ENCODE measurements at places on chromosomes 7 and 10.
A peak's percentile ranks its signal among the peaks of the same experiment; 100 is the strongest.

- DNase-seq = no peak
These were observed 74.9 kb downstream of the BEND7 start for GRCh38 chr10:13453896-13454295.

GRCh38 chr10:106648534-106649481 is 515.7 kb downstream of the SORCS1 start:
- DNase-seq = no peak

DNA sequence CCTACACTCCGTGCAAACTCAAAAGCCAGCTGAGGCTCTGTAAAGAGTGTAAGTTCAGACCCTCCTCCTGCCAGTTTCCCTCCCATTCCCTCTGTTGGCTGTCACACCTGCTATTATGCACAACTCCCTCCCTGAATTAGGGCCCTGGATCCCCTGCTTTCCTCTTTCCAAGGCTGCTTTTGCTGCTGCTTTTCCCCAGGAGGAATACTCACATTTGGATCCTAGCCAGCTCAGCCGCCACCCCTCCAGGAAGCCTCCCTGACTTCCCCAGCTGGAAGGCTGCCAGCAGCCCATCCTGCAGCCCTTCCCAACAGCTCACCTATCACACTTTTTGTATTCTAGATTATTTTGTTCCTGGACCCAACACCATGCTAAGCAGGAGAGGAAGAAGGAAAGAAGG is 40.9 kb upstream of the WDR11 start:
- DNase-seq = no peak

DNA sequence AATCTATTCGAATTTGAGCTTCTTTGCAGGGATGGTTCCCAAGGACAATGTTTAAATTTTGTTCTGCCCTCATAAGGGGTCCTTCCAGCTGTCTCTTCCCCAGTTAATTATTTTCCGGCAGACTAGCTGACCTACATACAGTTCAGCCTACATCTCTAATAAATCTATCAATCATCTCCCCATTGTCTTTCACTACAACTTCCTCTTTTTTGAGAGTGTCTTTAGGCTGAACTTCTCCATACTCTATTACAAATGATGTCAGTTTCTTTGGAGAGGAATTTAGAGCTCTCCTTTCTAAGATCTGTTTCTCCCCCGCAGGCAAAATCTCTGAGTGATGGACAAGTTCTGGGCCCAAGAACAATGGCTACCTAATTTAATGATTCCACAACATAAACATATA is 122.2 kb downstream of the PCLO start:
- DNase-seq = no peak

DNA sequence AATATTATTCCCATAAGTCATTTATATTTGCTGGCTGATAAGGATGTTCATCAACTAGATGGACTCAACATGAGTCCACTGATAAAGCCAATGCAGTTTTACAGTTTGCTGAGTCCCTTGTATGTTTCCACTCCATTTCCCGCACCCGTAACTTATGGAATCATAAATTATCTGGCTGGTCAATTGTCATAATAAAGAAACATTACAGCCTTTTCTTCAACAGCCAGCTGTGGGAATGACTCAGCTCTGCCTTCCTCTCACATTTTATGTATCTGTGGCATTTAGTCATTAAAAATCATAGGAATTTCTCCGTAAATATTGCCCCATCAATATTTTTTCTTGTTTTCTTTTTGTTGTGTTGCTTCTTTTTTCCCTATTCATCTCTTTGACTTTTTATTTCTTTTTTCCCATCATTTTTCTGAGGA is 22.3 kb upstream of the TMEM26 start:
- peak; percentile 51 for DNase-seq

DNA sequence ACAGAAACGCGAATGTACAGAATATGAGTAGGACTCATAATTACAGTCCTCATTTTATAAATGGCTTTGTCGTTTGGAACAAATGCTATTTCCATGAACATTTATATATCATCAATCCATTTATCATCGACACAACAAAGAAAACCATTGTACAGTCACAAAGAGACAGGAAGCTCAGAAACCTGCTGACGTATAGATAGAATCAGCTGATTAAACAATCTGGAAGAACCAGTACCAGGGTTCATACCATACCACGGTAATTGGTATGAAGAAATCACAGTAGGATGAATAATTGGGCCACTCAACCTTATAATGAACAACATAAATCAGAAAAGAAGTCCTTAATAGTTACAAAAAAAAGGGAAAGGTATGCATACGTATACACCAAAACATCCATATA is 295.0 kb downstream of the PARD3 start:
- DNase-seq = no peak

DNA sequence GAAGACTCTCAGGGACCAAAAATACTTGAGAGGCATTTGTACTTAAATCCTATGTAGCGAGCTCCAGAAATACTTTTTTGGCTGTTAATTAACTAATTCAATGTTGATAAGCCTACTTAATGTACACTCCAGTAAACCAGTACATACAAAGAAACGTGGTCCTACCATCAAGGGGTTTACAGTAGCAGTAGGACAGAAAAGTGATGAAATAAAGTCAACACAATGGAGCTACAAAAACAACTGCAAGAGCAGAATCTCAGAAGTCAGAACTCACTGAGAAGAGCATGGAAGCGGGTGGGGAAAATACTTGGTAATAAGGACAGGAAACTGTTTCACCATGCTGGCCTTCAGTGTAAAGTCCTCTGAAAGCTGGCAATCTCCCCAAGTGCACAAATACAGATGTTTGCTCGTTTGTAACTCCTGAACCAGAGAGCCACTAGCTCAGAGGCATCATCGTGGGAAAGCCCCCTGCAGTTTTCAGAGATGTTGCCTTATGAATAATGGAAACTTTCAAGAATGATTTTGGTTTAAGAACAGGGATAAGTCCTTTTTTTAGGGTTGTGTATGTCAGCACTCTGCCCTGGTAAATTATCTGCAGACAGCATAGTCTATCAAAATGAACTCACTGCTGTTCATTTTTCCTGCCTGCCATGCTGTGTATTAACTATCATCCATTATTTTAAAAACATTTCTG is 233.2 kb downstream of the SORCS1 start:
- no peak for DNase-seq

DNA sequence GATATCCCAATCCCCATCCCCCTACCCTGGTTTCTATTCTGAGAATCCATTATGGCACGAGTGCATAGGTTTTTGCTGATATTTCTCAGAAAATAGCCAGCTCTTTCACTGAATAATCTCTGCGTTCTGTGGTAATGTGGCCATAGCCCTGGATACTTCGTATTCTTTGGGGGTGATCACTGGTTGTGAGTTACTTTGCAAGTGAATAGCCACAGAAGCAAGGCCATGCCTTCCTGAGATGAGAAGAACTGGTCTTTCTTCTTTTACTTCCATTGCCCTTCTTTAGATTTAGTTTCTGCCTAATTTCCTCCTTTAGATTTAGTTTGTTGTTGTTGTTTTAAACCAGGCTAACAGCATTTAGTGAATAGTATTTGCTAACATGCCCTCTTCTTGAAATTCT is 323.4 kb downstream of the CDC14C start:
- no peak for DNase-seq

DNA sequence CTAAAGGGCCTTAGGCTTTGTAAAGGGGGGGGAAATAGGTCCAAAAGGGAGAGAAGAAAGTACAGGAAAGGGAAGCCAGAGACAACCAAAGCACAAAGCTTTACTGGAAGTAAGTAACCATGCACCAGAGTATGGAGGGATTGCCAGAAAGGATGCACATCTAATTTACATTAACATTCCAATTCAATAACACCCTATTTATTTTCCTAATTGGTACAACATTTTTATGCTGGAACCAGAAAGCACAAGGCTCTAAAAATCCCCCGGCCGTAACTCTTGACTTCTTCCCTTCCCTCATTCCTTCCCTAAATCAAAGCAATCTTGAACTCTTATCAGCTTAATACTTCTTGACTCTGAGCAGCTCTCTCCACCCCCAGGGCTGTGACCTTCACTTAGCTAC is 400.0 kb upstream of the CELF2 start:
- no peak for DNase-seq

- no peak for DNase-seq
These were observed 14.5 kb upstream of the RNF216 start for GRCh38 chr7:5795752-5796475.

- no peak for DNase-seq
These were observed 5.6 kb downstream of the PCGF5 start for GRCh38 chr10:91226093-91226492.

DNA sequence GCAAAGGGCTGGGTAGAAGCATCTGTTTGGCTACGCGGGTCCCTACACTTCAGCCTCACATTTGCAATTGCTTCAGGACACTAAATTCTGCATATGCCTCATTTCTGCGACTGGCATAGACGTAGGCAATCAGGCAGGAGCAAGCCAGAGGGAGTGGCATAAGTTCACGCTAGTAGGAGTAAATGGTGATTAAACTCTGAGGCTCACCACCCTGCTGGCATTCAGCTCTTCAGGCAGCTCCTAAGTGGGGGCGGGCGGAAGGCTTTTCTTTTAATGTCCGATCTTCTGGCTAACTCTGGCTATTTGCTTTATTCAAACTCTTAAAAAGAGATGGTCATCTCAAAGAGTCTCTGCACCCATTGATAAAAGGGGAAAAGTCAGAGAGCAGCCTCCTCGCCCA is 45.3 kb downstream of the RGS10 start:
- no peak for DNase-seq

DNA sequence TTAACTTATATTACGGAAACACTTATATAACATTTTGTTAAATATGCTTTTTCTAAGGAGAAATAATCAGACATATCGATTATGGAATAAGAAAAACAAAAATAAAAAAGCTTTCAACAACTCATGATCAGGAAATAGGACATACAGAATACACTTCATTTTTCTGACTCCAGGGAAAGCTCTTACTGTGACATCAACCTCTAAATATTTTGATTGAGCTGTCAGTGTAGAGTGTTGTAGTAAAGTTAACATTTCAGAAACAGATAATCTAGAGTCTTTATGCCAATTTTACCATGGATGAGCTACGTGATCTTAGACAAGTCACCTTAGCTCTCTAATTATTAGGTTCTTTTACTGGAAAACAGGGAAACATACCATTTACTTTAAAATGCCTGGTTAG is 218.9 kb upstream of the SORCS1 start:
- DNase-seq = no peak

- no peak for DNase-seq
These were observed 70.4 kb downstream of the MGAM2 start for GRCh38 chr7:142181966-142182365.

- DNase-seq = no peak
These were observed 352.6 kb downstream of the GPR37 start for GRCh38 chr7:124413029-124413428.

DNA sequence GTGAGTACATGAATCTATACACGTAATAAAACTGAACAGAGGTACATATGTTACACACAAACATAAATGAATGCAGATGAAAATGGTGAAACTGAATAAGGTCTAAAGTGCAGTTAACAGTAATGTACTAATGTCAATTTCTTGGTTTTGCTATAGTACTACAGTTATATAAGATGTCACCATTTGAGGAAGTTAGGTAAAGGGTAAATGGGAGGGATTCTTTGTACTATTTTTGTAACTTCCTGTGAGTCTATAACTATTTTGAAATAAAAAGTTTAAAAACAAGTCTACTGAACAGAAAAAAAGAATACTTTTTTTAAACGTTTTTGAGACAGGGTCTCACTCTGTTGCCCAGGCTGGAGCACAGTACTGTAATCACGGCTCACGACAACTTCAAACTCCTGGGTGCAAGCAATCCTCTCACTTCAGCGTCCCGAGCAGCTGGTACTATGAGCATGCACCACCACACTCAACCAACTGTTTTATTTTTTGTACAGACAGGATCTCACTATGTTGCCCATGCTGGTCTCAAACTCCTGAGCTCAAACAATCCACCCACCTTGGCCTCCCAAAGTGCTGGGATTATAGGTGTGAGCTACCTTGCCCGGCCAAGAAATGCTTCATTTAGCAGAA is 71.5 kb downstream of the WAPL start:
- DNase-seq = no peak

DNA sequence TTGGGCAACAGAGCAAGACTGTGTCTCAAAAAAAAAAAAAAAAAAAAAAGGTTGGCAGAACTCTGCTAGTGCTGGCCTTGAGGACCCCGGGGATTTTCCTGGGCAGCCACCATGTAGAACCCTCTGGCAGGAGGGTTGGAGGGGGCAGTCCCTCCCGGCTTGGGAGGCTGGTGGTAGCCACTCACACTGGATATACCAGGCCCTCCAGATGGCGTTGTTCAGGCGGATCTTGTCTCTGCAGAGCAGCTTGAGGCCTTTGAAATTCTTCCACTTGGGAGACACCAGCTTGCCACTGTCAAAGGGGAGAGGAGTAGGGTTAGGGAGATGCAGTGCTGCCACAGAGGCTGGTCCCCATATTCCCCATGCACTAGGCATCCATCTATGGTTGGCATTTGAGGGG is 8.4 kb downstream of the MLXIPL start:
- no peak for DNase-seq

- DNase-seq = no peak
These were observed 23.0 kb upstream of the LRGUK start for GRCh38 chr7:134104166-134104565.
